ENCODE measurements at places on chromosomes 2 and 18. TPM values are rescaled to one million over a fixed set of nuclear protein-coding genes. Genes with fewer than 3 reads are reported as not detected.

SF3B1 gene
- total RNA-seq, result 113 TPM

ACTG2 gene
- total RNA-seq, result 2.2 TPM

BUB1 gene
- 0.82 TPM for total RNA-seq

COPS9 gene
- total RNA-seq, result 52.8 TPM

UBXN4 gene
- 66.0 TPM for total RNA-seq

FAHD2A gene
- total RNA-seq, result 17.6 TPM

ACMSD gene
- total RNA-seq, result 0.12 TPM

PTPRN gene
- 81.7 TPM for total RNA-seq

DNA sequence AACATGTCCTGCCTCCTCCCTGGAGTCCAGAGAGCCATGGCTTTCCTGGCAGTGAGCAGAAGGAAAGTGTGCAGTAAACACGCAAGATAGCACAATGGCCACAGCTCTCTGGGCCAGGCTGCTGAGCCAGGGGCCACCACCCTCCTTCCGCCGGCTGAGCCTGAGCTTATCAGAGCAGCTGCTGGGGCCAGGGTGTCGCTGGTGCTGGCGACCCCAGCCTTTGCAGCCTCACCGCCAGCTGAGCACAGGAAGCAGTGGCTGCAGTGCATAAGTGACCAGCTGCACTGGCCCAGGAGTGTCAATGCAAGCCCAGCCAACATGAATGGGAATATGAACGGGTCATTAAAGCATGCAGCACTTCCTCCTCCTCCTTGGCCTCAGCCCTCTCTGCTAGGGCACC is 172.0 kb downstream of the ZFP36L2 start:
- H3K27me3 ChIP-seq, result no peaks in the 10 kb centered on the region
- peaks cover 10% of the 10 kb centered on the region for H3K4me1 ChIP-seq
- no peak overlapping the region for H3K27ac ChIP-seq
- DNase-seq, result peak; percentile 42

DNA sequence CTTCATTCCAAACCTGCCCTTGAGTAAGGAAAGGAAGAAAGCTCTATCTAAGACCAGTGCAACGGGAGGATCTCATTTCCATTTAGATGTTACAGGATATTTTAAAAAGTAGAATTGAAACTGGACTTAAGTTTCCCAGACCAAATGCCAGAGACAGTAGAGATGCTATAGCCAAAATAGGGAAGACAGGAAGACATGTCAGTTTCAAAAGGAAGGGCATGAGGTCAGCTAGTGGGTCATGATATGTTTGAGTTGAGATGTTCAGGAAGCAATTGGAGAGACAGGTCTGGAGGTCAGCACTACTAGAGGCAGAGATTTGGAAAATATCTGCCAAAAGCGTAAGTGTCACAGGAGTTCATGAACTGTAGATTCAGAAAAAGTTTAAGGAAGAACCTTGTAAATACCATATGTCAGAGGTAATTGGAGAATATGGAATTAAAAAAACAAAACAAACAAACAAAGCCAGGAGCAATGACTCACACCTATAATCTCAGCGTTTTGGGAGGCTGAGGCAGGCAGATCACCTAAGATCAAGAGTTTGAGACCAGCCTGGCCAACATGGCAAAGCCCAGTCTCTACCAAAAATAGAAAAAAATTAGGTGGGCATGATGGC is 50.8 kb downstream of the EPHA4 start:
- no peak overlapping the region for H3K4me3 ChIP-seq
- no peak overlapping the region for H3K27ac ChIP-seq
- H3K36me3 ChIP-seq, result no peaks in the 10 kb centered on the region
- DNase-seq, result no peak

- no peaks in the 10 kb centered on the region for H3K4me1 ChIP-seq
- no peak overlapping the region for H3K27ac ChIP-seq
- peaks cover 25% of the 10 kb centered on the region for H3K36me3 ChIP-seq
- no peak for DNase-seq
- H3K27me3 ChIP-seq, result no peaks in the 10 kb centered on the region
Observed at GRCh38 chr2:69810550-69810949, 18.9 kb upstream of the GMCL1 start.

GRCh38 chr18:12334863-12335262 is 26.8 kb downstream of the TUBB6 start:
- peaks cover 14% of the 10 kb centered on the region for H3K36me3 ChIP-seq
- no peaks in the 10 kb centered on the region for H3K27me3 ChIP-seq
- H3K4me1 ChIP-seq, result no peaks in the 10 kb centered on the region
- no peak overlapping the region for H3K4me3 ChIP-seq

- H3K27me3 ChIP-seq, result no peaks in the 10 kb centered on the region
- H3K4me3 ChIP-seq, result no peak overlapping the region
- H3K4me1 ChIP-seq, result no peaks in the 10 kb centered on the region
- H3K27ac ChIP-seq, result no peak overlapping the region
- H3K36me3 ChIP-seq, result no peaks in the 10 kb centered on the region
- no peak for DNase-seq
Observed at GRCh38 chr2:172894689-172895387, 159.2 kb downstream of the RAPGEF4 start.

DNA sequence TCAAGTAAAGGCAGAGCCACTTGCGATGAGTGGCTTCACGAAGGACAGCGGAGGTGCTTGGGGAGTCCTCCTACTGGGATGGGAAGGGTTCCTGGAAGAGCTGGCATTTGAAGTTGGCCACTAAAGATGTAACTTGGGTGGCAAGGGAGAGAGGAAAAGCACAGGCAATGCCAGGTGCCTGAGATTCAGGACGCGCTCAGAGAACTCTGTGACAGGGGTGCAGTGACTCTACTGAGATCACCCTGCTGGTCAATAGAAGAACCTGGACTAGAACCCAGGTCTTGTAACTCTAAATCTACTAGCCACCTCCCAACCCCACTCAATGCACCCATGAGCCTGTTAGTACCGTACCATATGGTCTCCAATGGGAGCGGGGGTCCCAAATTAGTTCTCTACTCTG is 5.4 kb upstream of the GRHL1 start:
- H3K27me3 ChIP-seq, result no peaks in the 10 kb centered on the region
- DNase-seq, result no peak
- no peak overlapping the region for H3K27ac ChIP-seq
- no peaks in the 10 kb centered on the region for H3K4me1 ChIP-seq

DNA sequence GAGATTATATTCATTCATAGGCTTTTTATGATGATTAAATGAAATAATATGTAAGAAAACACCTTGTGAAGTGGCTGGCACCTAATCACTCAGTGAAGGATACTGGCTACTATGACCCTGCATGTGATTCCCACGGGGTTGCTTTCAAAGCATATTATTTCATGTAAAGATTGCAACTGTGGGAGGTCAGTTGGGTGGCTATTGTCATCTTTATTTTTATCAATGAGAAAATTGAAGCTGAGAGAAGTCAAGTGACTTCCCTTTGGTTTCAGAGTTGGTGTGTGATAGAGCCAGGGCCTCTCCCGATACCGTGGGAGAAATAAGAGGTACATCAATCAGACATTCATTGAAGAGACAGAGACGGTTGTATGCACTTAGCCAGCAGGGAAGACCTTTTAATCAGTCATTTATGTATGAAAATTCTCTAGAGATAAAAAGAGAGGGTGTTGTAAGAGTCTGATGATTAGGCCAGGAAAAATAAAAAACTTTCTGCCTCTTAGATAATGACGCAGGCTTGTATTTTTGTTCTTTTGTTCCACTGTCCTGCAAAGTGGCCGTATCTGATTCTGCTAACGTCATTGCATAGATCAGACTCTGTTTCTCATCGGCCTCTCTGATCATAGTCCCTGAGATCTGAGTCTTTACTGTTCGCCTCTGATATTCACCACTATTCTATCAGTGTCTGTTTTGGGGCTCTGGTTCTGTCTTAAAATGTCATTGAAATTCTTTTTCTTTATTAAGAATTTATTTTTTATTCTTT is 50.5 kb downstream of the QPCT start:
- DNase-seq, result no peak
- no peak overlapping the region for H3K4me3 ChIP-seq
- H3K27me3 ChIP-seq, result no peaks in the 10 kb centered on the region
- H3K4me1 ChIP-seq, result peaks cover 5% of the 10 kb centered on the region
